ENCODE measurements at places on chromosomes 13 and 19.

GRCh38 chr13:75760131-75761021 lies 124.2 kb downstream of the LMO7 start:
- DNase-seq: no peak

DNA sequence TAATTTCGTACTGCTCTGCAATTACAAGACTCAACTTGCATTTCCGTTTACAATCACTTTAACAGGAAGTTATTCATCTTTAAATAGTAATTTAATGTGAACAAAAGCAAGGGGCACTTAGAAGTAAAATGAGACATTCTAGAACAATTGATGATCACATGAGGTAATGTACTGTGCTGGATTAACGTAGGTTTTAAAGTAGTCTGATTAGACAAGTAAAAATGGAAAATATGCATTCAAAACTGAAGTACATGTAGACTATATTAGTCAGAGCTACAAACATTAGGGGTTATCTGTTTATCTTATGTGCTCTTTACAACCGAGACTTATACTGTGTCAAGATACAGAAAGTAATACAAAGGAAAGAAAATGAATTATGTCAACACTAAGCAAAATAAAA lies 1528.0 kb downstream of the SLITRK5 start:
- no peak for DNase-seq

GRCh38 chr13:67094952-67095351 lies 135.2 kb downstream of the PCDH9 start:
- DNase-seq: no peak

DNA sequence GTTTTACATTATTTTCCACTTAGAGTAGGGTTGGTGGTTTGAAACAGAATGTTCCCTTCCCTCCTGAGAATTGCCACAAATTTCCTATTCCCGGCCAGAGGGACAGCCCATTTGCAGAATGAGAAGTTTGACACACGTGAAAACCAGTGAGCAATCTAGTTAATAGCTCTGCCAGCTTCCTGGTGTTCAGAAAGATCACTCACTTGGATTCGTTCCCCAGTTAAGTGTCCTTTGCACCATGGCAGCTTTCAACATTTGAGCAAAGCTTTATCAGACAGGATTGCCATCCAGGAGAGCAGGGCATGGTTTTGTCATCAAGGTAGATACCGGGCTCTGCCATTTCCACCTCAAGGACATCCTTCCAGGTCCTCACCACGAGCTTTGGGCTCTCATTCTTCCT lies 28.2 kb downstream of the RASL11A start:
- DNase-seq: no peak

DNA sequence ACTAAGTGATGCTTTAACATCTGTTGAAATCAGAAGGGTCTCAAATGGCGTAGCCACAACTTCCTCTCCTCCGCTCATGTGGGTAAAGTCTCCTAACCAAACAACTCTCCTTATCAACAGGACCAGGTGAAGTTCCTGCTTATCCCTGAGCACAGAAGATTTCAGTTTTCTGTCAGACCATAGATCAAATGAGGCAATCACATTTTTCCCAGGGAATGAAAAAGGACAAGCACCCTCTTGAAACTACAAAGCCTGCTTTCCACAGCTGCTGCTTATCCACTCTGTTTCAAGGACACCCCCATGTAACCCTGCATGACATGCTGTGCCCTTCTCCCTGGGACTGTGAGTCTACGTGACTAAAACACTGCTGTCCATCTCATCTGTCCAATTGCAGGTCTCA lies 788.3 kb upstream of the SLITRK5 start:
- no peak for DNase-seq

- DNase-seq: no peak
Measured at GRCh38 chr13:44719857-44720671, 143.9 kb upstream of the TSC22D1 start.

DNA sequence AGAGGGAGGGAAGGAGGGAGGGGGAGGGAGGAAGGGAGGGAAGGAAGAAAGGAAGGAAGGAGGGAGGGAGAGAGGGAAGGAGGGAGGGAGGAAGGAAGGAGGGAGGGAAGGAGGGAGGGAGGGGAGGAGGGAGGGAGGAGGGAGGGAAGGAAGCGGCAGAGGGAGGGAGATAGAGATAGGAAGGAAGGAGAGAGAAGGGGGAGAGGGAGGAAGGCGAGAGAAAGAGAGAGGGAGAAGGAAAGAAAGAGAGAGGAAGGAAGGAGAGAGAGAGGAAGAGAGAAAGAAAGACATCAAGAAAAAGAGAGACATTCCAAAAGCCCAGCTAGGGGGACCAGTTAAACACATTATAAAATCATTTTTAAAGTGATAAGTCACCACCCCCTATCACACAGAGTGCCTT lies 62.5 kb downstream of the GNG7 start:
- DNase-seq: no peak

DNA sequence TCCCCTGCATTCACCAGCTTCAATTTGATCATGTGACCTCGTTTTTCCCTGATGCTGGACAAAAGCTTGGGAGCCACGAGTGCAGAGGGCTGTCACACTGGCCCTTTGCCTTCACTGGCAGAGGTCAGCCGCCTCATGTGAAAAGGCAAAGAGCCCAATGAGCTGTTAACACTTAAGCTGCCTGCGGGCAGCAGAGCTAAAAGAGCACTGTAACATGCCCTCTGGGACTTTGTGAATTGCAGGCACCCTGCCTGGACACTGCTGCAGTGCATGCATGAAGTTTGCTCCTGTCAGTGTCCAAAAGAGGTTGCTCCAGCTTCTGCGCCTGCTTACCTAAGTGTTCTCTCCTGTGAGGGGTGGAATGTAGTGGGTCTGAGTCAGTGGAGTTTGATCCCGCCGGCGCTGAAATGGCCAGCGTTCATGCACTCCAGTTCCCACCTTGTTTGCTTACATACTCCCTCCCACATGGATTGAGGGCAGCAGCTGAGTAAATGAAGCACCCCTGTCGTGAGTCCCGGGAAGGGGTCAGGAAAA lies 193.7 kb downstream of the RFC3 start:
- no peak for DNase-seq

DNA sequence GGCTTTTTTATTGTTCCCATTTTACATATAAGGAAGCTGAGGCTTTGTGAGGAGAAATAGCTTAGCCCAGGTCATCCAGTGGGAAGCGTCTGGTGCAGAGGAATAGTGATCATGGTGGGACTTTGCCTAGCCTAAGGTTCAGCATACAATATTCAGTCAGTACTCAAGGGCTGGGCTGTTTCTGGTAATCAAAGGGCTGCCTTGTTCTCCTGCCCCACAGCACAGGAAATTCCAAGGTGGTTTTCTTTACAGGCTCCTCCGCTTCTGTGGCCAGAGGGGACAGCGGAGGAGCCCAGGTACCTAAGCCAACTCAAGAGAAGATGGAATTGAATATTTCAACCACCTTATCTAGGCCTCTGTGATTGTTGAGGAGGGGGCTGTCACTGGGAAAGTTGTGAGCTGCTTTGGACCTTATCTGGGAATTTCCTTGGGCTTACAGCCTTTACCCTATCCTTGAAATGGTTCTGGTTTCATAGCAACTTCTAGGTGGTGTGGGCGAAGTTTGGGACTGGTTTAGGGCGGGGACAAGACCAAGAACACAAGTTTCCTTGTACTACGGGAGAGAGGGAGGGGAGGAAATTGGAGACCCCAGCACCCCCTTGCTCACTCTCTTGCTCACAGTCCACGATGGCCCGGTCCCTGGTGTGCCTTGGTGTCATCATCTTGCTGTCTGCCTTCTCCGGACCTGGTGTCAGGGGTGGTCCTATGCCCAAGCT lies at the start of gene MIA:
MIA (plus strand) TSS at position 606 of the 716 bp plus-strand sequence; CDS start at position 628, 22 bp downstream.
- no peak for DNase-seq

GRCh38 chr13:74219566-74219965 lies 85.4 kb upstream of the KLF12 start:
- DNase-seq: no peak

DNA sequence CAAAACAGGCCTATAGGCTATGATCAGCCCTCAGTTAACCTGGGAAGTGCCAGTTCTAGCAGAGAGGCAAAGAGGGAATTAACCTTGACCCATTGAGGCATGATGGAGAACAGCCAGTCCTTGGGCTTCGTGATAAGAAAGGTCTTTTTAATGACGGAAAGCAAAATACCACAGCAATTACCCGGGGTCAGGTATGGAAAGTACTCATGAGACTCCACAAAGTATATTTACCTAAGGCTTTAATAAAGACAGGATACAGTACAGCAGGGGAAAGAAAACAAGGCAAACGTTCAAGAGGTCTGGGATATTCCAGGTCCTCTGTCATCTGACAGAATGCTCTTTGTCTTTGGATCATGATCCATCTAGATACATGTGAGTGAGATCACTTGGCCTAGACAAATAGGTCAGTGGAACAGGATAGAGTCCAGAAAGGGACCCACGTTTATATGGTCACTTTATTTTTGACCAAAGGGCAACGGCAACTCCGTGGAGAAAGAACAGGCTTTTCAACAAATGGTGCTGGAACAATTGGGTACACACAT lies 52.2 kb downstream of the WDFY2 start:
- DNase-seq: no peak

DNA sequence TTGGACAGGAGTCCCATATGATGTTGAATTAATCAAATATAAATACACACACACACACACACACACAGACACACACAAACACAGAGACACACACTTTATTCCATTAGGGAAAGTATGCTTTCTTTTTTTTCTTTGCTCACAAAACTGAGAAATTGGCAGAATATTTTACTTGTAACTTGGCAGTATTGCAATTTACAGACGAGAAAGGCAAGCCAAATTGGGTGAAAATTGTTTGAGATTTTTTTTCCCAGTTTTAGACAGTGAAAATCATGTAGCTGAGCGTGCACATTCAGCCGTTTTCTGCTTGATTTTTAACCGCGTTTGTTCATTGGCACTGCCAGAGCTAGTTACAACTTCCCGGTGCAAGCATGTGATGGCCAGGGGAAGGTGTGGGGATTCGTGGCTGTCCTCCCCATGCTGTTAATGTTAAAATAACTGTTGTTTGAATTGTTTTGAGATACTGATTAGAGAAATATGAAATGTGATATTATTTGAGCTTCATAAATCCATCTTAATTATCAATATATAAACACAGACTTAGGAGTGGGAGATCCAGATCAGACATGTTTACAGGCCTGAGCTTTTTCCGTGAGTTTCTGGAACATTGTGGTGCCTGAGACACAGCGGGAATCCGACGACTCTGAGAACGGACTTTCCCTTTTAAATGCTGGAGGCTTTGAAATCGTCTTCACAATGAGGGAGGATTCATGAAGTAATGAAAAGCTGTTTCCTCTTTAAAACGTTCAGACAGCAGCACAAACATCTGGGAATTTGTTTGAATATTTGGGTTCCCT lies 125.5 kb downstream of the KCNRG start:
- no peak for DNase-seq

- no peak for DNase-seq
Measured at GRCh38 chr13:21149568-21149967, 26.8 kb downstream of the SKA3 start.

DNA sequence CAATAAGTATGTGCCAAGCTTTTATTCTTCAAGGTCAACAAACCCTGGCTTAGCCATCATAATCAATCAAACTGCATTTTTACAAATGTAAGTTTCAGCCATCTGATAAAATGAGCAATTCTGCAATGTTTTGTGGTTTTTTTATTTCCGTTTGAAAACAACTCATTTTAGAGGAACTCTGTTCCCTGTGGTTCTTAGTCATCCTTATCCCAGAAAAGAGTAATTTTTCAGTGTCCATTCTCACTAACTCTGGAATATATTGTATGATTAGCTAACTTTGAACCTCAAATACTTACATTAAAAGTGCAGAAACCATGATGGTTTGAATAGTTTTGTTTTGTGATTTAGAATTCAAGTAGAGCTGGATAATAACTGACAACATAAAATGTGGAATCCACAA lies 87.6 kb downstream of the IRS2 start:
- no peak for DNase-seq

DNA sequence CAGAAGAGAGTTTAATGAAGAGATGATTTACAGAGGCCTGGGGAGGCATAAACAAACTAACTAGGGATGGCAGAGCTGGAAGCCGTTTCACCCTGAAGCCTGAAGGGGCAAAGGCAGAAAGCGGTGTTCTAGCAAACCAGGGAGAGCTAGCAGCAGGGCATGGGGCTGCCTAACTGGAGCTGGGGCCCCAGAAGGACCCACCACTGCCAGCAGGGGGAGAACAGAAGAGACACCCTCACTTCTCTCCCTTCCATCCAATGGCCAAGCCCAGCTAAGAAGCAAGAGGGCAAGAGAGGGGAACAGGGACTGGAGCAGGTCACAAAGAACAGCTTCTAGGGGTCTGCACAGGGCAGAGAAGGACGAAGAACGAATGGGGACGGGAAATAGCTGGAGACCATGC lies 195.5 kb downstream of the KATNAL1 start:
- no peak for DNase-seq

- no peak for DNase-seq
Measured at GRCh38 chr13:42478531-42479156, 95.3 kb upstream of the TNFSF11 start.

DNA sequence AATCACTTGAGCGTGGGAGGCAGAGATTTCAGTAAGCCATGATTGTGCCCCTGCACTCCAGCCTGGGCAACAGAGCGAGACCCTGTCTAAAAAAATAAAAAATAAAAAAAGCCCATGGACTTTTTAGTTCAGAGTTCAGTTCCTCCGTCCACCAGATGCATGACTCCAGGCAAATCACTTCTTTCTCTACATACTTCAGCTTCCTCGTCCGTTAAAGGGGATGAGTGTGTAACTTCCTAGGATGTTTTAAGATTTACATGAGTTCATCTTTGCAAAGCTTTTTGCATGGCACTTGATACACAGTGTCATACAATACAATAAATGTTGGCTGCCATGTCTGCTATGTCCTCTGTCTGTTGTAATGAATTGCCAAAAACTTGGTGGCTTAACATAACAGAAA lies 10.0 kb upstream of the FFAR2 start:
- no peak for DNase-seq

DNA sequence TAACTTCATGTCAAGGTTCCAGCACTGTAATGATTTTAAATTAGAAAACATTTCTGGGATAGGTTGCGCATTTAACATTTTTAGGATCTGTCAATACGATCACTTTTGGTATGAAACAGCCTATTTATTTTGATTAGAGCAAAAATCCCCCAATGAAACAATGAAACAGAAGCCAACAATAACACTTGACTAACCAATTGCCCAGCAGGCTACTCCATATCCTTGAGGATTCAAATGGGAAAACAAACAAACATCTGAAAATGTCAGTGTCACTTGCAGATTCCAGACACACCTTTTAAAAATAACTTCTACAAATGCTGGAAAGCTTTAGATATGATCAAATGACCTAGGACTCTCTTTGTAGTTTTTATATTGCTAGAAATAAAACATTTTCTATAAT lies 1412.5 kb upstream of the PRR20A start:
- DNase-seq: no peak

GRCh38 chr13:99040536-99041131 lies 62.8 kb upstream of the DOCK9 start:
- DNase-seq: no peak

- no peak for DNase-seq
Measured at GRCh38 chr13:111046590-111047141, 68.4 kb upstream of the ARHGEF7 start.

GRCh38 chr19:11196406-11197287 lies 698 bp downstream of the KANK2 start:
- DNase-seq: no peak

GRCh38 chr13:101258071-101258470 lies 158.2 kb downstream of the NALCN start:
- no peak for DNase-seq

- no peak for DNase-seq
Measured at GRCh38 chr19:56312342-56312741, 2.3 kb downstream of the ZSCAN5A start.

All from activated CD8-positive, alpha-beta memory T cell treated with anti-CD3 and anti-CD28 coated beads for 1 hour (primary cell).